H4 (cell line): ENCODE measurements at places on chromosomes 6 and 20. TPM values are rescaled to one million over a fixed set of nuclear protein-coding genes. Genes with fewer than 3 reads are reported as not detected.

KCNS1 gene
- total RNA-seq = not detected in 2 replicates

TULP1 gene
- not detected in 2 replicates for total RNA-seq

HSPA12B gene
- total RNA-seq = 0.12 TPM in 1 of 2 replicates, not detected in the other

SYCP2L gene
- 0.39 and 1.5 TPM in 2 replicates for total RNA-seq

GLP1R gene
- not detected in 2 replicates for total RNA-seq

PACRG gene
- not detected in 2 replicates for total RNA-seq

FOXF2 gene
- total RNA-seq = 18.3 and 21.5 TPM in 2 replicates

LINC00237 gene
- total RNA-seq = not detected in 2 replicates

GRIK2 gene
- total RNA-seq = 1.4 and 2.9 TPM in 2 replicates

SLC22A3 gene
- total RNA-seq = not detected in 2 replicates

SFTA2 gene
- not detected in 2 replicates for total RNA-seq

PRL gene
- not detected in 2 replicates for total RNA-seq

COL19A1 gene
- total RNA-seq = 1.5 TPM in 1 of 2 replicates, not detected in the other

GTSF1L gene
- total RNA-seq = not detected in 2 replicates

OR2H1 gene
- not detected in 2 replicates for total RNA-seq

BPI gene
- 0.10 TPM in 1 of 2 replicates, not detected in the other for total RNA-seq

MEI4 gene
- 0.14 TPM in 1 of 2 replicates, not detected in the other for total RNA-seq

DNA sequence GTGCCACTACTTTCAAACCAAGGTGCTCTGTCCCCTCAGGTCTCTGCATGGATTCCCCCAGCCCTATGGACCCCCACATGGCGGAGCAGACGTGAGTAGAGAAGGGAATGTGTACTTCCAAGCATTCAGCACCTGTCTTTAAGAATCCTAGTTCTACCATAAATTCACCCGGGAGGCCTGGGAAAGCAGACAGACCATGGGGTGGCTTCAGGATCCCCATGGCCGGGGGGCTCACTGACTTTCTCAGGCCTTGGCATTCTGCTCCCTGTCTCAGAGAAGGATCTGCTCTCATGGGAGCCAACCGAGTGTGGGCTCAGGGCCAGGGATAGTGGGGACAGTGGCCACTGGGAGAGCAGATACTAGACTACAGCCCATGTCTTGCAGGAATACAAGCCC, 2.3 kb downstream of the CDC25B start:
- DNase-seq = no peak

DNA sequence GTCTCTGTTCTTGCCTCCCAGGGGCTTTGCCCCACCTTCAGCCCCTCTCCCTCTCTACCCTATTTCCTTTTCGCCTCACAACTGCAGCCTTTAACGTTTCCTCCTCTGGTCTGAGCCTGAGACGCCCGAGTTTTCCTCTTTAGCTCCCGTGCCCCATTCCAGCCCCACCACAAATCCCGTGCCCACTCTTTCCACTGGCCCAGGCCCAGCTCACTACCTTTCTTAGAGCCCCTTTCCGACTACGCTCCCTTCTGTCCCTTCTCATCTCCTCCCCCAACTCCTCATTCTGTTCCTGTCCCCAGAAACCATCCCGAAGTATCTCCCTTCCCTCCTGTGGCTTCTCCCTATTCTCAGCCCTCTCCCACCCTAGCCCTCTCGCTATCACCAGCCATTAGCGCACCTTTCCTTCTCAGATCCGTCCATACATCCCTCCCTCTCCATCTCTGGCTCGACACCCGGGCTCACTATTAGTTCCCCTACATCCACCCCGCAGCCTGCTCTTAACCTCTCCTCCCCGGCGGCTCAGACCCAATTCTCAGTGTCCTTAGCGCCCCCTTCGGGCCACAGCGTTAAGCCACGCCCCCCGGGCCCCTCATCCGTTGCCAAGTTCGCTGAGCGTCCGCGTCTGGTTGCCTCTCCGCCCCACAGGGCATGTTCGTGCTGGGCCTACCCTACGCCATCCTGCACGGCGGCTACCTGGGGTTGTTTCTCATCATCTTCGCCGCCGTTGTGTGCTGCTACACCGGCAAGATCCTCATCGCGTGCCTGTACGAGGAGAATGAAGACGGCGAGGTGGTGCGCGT, 2.7 kb downstream of the SLC32A1 start:
- DNase-seq = no peak

- DNase-seq = peak; percentile 6
Measured at GRCh38 chr6:133040094-133040802, 200.9 kb upstream of the EYA4 start.

DNA sequence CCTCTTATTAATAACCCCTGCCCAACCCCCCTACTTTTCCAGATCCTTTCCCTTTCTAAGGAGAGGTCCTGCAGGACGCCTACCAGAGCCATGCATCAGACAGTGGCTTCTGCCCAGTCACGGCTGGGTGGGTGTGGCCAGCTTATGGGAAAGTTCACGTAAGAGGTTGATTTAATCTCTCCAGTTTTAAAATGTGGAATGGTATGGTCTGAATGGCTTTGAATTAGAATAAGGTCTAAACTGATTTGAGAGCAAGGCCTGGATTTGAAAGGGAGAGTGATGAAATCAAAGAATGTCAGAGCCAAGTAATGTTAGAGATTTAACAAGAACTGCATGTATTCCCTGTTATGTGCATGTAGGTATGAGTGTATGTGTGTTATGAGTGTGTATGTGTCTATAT, 275.7 kb downstream of the PAX1 start:
- no peak for DNase-seq

- DNase-seq = no peak
Measured at GRCh38 chr20:20201124-20201523, 148.8 kb downstream of the CFAP61 start.

- peak; percentile 34 for DNase-seq
Measured at GRCh38 chr6:134707342-134708031, 242.4 kb downstream of the ALDH8A1 start.

DNA sequence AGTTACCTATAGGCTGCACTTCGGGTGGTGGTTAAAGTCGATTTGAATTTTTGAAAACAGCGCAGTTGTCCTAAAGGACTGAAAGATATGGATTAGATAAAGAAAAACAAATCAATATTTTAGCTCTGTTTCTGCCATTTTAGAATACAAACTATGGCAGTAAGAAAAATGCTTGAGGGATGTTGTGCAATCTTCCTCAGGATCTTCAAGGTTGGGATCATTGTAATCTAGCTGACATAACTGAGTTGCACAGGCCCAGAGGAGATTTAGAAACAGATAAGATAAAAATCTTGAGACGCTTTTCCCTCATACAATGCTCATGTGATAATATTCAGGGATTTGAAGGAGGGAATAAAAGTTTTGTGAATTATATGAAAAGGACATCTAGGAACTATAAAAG, 926 bp downstream of the PEX3 start:
- DNase-seq = no peak

- DNase-seq = peak; percentile 89
Measured at GRCh38 chr20:49216991-49217578, 2.1 kb upstream of the DDX27 start.

DNA sequence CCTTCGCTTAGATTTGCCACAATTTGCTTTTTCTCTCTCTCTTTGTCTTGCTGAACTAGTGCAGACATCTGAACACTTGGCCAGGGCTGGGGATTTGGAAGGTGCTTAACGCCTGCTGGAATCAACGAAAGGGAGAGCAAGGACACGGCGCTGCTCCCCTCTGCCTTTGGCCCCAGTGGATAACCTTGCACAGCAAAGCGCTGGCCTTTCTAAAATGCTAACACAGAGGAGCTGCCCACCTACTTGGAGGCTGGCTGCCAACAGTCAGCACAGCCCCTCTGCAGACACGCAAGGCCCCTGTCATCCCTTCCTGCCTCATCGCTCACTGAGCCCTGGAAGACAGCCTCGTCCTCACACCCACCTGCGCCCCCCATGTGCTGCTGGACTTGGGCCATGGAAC, 37.5 kb downstream of the C20orf203 start:
- DNase-seq = no peak

GRCh38 chr6:8175046-8175777, 72.9 kb upstream of the EEF1E1 start:
- no peak for DNase-seq

- peak; percentile 45 for DNase-seq
Measured at GRCh38 chr6:63663147-63663955, 27.7 kb downstream of the PHF3 start.

- DNase-seq = peak; percentile 9
Measured at GRCh38 chr6:159008656-159009288, 8.8 kb upstream of the RSPH3 start.

GRCh38 chr6:39634646-39635341, 90.4 kb downstream of the KIF6 start:
- DNase-seq = no peak

DNA sequence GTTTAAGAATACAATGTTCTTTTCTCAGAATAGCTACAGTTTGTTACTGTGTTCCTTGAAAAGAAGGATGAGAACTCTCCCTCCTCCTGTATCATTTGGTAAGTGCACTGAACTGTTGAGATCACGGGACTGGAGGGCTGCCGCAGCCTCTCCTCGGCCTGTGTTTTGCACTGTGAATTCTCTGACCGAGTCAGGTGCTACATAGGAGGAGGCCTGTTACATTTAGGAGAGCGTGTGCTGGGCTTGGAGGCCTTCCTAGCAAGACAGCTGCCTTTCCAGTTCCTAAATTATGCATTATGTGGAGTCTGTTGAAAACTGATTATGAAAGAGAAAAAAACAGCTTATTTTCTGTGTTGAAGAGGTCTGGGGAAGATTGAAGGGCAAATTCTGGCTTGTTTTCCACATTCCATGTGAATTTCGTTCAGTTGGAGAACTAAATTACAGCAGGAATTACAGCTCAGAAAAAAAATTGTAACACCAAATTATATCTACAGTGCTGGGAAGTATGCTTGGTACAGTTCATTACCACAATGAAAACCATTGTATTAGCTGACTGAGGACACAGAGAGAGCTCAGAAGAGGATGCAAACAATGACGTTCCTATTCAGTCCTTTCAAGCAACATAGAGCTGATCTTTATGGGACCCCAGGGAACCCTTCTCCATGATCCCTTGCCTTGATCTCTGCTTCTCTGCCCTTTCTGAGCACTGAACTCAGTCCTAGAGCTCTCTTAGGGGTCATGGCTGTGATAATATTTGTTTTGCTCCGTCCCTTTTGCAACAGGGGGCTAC, 2.8 kb downstream of the TMC2 start:
- DNase-seq = no peak

GRCh38 chr20:3420211-3420707, 12.8 kb upstream of the DNAAF9 start:
- peak; percentile 42 for DNase-seq

- DNase-seq = no peak
Measured at GRCh38 chr6:90175627-90176538, 120.8 kb downstream of the BACH2 start.

DNA sequence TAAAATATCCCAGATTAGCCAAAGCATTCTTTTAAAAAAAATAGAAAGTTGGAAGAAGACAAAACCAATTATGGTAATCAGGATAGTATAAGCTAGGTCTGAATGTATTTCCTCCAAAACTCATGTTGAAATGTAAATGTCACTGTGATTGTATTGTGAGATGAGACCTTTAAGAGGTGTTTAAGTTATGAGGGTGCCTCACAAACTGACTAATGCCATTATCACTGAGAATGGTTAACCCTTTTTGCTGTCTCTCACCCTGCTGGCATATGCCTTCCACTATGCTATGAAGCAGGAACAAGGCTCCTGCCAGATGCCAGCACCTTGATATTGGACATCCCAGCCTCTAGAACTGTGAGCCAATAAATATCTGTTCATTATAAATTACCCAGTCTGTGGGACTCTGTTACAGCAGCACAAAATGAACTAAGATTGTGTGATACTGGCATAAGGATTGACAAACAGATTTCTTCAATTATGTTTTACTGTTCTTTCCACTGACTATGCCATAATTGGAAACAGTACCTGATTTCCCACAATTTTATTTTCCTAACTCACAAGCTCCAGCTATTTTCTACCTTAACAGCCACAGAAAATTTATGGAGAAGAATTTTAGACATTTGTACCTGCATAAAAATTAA, 63.8 kb downstream of the IBTK start:
- no peak for DNase-seq

DNA sequence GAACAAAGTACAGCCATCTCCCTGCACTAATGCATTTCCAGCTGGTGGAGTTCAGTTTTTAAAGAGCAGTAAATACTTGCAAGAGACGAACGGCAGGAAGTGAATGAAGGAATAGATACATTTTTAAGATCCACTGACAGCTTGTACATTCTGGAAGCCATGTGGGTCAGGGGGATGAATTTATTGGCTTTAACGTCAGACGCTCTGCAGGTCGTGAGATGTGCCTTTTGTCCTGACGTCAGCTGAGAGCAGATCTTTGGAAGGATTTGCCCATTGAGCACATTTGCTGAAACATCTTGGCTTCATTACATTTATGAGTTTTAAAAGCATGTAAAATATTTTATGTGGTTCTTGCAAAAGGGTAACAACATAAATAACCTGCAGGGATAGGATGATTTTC, 29.5 kb upstream of the SALL4 start:
- DNase-seq = no peak

DNA sequence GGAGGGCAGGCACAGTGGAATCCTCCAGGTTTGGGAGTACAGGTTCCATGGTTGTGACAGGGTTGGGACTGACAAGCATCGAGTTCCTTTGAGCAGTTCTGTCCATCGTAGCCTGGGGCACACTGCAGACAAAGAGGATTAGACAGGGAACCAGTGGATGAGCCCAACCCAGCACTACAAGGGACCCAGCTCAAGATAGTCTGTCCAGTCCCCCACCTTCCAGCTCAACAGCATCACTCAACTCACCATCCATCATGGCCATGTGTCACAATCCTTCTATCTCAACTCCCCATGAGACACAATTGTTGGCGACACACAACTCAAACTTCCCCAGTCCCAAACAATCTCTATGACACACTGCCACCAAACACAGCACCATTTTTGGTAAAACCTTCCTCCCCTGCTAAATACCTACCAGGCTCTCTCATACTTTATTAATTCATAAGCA, 11.8 kb upstream of the GPSM3 start:
- no peak for DNase-seq

DNA sequence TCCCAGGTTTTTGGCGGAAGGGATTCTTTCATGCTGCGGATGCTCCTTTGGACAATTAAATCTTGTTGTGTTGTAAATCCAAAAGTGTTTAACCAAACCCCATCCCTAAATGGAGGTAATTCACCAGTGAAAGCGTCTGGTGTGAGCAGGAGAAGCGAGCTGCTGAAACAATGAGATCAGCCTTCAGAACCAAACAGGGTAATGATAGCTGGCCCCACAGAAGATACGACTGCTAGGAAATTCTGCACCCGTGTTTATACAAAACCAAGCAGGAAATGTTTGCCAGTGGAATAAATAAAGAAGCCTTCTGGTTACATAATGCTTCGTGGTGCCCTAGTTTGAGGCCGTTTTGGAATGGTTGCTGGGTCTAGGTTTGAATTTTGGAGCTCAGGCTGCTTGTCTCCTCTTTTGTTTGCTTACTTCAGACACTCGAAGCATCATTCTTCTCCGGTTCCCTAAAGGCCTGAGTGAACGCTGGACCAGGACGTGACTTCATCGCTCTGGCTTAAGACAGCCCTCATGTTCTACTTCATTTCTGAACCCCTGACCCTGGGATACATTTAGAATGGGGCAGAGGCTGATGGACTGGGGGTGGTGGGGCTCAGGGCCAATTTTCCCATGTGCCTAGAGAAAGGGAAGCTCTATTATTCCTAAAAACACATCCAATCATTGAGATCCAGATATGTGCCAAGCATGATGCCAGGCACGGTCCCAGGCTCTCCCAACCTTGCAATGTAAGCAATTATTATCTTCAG, 61.6 kb upstream of the JAG1 start:
- no peak for DNase-seq
